ENCODE measurements at places on chromosomes 7 and 10.

GRCh38 chr10:124565565-124566221 lies 104.1 kb downstream of the LHPP start:
- no peak for DNase-seq

DNA sequence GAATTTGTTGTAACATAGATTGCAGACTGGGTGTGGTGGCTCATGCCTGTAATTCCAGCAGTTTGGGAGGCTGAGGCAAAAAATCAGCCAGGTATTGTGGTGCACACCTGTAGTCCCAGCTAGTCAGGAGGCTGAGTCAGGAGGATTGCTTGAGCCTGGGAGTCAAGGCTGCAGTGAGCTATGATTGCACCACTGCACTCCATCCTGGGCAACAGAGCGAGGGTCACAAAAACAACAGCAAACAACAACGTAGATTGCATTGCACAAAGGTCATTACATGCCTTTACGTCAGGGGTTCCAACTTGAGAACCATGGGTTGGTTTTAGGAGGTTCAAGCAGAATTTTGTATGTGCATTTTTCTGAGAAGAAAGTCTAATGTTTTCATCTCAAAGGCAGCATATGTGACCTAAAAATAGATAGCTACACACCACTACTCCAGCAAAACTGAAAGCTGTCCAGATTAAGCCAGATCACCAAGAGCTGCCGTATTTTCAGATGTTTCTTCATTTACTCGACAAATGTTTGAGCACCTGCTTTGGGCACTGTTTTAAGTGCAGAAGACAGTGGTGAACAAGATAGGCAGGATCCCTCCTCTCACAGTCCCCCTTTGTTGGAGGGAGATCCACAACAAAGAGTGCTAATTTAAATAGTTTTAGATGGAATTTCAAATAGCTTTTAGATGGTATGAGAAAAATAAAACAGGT lies 28.3 kb upstream of the CYP26C1 start:
- DNase-seq = no peak

GRCh38 chr7:12612622-12613021 lies 42.1 kb downstream of the SCIN start:
- no peak for DNase-seq

- no peak for DNase-seq
These were observed 546.2 kb downstream of the SORCS3 start for GRCh38 chr10:105187243-105187642.

- no peak for DNase-seq
These were observed 34.9 kb upstream of the TMEM248 start for GRCh38 chr7:66886152-66886551.

DNA sequence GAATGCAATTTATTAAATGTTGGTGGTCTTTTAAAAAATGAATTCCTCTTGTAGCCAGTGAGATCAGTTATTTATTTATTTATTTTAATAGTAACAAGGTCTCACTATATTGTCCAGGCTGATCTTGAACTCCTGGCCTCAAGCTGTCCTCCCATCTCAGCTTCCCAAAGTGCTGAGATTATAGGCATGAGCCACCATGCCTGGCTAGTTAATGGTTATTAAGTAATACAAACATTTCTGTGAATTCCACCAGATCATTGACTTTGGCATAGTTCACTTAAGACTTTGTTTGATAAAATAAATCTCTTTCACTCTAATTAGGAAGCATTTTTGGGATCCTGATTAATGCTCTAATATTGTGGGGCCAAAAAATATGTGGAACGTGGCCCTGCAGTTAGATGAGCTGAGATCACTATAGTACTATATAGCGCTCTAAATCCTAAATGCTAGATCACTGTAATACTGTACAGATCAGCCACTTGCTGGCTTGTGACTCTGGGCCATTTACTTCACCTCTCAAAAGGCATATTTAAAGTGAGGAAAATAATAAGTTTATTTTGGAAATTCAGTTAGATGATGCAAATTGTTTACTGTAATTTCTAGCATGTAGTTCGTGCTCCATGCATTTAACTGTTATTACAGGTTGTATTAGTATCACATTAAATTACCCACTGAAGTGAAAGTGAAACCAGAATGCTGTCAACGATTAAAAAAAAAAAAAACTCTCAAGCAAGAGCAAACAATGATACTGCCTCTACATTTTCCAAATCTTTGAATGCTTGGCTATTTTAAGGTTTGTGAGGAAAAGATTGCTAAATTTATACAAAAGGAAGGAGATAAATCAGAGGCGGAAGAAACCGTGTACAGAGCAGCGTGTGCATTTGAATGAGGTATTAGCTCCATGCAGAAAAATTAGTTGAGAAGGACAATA lies 15.9 kb upstream of the FAS start:
- no peak for DNase-seq

Data from activated CD4-positive, alpha-beta T cell treated with anti-CD3 and anti-CD28 coated beads for 4 hours (primary cell).